ENCODE measurements at places on chromosomes 7 and 10.

GRCh38 chr7:112006071-112006470, 200.1 kb downstream of the DOCK4 start:
- no peak for DNase-seq

GRCh38 chr10:28569506-28570159, 36.7 kb downstream of the WAC start:
- no peak for DNase-seq

DNA sequence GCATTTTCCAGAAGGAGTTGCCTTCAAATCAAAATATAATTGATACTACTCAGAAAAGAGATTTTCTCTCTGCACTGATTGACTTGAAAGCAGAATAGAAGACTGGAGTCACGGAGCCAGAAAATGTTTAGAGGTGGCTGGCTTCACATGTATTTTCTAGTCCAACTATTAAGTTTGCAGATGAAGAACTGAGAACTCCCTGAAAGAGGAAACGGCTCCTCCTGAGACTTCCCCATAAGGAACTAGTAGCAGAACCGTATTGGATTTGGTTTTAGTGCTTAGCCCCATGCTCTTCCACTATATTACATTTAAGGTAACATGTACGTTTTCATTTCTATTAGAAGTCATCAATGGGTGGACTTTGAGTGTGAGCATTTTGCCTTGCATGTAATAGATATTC, 946.3 kb downstream of the CNTNAP2 start:
- no peak for DNase-seq

- no peak for DNase-seq
These were observed 547.5 kb upstream of the C7orf33 start for GRCh38 chr7:148042935-148043631.

DNA sequence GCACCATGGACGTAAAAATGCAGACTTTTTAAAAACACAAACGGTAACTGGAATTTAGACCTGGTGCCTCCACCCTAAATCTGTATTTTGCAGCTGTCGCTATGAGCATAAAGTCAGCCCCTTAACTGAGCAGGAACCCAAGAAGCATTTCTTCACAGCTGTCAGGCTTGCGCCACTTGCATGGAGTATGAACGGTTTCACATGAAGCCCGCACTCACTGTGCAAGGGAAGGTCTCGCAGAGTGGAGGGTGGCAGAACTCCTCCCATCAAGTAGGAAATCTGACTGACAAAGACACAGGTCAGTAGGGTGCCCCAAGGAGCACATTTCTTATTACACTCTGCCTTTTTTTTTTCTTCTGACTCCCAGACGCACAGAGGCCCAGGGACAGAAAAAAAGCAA, 58.5 kb downstream of the ELMO1 start:
- no peak for DNase-seq

DNA sequence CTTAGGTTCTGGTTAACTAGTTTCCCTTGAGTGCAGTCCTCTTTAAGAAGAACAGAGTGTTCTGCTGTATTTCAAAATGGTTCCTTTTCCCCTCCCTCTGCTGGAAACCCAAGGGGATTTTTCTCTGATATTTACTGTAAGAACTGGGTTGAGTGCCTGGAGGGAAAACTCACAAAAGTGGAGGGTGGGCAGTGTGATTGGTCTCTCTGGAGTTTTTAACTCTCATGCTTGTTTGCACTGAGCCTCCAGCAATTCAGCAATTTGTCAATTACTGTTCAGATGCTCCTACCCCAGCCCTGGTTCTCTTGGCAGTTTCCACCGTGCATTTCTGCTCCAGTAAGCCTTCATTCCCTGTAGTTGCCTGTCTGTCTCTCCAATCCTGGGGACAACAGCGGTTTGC, 273.4 kb upstream of the SORCS1 start:
- DNase-seq: no peak

GRCh38 chr7:31059551-31059950, 7.4 kb downstream of the ADCYAP1R1 start:
- DNase-seq: no peak

- no peak for DNase-seq
These were observed 19.0 kb upstream of the RET start for GRCh38 chr10:43057831-43058340.

DNA sequence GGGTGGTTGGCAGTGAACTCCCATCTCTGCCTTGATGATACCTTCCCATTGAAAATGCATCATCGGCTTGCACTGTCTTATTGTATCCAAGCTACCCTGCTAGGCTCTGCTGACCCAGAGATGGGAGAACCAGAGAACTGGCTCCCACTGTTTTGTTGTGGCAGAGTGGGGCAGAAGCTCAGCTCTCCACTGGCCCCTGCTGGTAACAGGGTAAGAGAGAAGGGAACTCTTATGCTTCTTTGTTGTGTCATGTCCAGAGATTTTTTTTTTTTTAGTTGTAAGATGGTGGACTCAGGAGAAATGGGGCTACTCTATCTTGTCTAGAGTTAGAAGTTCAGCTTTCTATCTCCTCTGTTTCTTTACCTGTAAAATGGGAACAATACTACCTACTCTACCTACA, 100.5 kb upstream of the SDK1 start:
- DNase-seq: no peak

DNA sequence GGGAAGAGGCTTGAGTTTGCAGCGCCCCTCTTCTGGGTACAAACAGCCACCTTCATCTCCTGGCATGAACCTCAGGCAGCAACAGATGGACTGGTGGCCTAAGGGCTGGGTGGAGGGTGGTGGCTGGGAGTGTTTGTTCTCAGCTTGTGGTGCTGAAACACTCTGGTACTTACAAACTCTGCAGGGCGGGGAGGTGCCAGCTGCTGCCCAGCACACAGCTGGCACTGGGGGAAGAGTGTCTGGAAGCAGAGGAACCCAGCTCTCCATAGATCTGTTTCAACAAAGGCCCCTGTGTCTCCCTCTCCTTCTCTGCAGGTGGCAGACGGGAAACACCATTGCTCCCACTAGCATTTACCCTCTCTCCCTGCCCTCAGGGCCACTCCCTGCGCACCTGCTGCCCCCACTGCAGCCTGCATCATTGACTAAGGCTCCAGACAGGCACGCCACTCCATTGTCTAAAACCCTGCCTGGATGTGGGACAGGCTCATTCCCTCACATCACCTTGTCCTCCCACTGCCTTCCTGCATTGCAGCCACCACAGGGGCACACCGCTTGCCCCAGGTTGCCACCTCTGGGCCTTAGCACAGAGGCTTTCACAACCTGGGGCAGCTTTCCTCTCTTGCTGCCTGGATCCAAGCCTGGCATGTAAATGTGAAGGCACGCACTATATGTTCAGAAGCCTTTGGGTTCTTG, 6.5 kb downstream of the ARHGAP22 start:
- no peak for DNase-seq

GRCh38 chr10:123995461-123996131, 97.8 kb downstream of the CHST15 start:
- peak; percentile 7 for DNase-seq

DNA sequence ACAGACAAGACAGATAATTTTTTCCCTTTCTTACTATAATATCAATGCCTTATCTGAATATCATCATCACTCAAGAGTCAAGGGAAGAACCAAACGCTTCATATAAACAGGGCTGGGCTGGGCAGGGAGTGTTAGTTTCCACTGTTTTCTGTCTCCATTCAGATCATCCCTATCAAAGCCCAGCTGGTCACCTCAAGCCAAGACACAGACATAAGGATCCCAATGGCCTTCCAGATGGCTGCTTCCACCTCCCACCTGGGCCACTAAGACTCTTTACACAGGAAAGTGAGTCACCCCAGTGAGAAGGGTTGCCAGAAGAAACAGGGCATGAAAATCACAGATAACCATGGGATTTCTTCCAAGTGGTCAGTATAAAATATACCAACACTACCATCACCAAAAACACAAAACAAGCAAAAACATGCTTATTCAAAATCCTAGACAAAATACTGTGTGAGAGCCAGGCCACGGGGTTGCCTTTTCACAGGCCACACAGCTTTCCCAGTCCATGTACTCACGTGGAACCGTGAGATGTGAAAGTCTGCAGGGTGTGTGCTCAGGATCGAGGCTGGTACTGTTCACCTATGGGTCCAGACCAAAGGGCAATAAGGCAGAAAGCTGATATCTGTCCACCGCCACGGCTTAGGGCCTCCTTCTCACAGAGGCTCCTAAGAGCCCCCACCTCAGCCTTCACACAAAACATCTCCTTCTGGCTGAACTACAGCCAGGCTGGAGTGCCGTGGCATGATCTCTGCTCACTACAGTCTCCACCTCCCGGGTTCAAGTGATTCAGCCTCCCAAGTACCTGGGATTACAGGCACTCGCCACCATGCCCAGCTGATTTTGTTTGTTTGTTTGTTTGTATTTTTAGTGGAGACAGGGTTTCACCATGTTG, 5.7 kb downstream of the PRSS1 start:
- DNase-seq: no peak

- no peak for DNase-seq
These were observed 249.8 kb downstream of the TRIL start for GRCh38 chr7:28708033-28708951.

- DNase-seq: no peak
These were observed 41.7 kb downstream of the PPP1R3C start for GRCh38 chr10:91590904-91591796.

- no peak for DNase-seq
These were observed 82.1 kb upstream of the HPS1 start for GRCh38 chr10:98528805-98529183.

GRCh38 chr7:155713384-155713783, 68.9 kb downstream of the RBM33 start:
- no peak for DNase-seq

DNA sequence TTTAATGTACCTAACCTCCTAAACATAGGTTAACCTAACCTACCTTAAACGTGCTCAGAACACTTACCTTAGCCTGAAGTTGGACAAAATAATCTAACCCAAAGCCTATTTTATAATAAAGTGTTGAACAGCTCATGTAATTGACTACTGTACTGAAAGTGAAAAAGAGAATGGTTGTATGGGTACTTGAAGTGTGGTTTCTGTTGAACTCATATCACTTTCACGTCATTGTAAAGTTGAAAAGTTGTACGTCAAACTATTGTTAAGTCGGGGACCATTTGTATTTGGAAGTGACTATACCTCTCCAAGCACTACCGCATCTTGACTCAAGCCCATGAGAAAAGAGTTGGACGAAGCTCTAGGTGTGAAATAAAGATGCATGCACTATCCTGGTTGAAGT, 37.9 kb upstream of the ASAH2 start:
- DNase-seq: no peak

DNA sequence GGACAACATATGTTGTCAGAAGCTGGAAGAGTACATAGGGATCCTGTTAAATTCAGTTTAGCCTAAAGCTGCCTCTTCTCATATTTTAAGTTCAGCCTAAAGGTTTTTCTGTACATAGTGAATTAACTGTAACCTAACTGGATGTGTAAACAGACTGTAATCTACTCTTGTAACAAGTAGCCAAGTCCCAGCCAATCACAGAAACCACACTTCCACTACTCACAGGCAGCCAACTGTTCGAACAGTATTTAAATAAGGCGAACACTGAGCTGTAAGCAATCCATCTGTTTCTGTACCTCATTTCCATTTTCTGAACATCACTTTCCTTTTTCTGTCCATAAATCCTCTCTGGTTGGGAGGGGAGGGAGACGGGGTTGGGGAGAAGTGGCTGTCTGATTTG, 15.0 kb upstream of the STN1 start:
- DNase-seq: no peak

GRCh38 chr7:6423942-6424701, 23.6 kb downstream of the DAGLB start:
- no peak for DNase-seq

GRCh38 chr7:101634196-101634717, 5.2 kb upstream of the MYL10 start:
- DNase-seq: no peak

- no peak for DNase-seq
These were observed 5.4 kb downstream of the INSIG1 start for GRCh38 chr7:155303039-155303593.

GRCh38 chr7:113283861-113284260, 165.5 kb upstream of the SMIM30 start:
- no peak for DNase-seq

DNA sequence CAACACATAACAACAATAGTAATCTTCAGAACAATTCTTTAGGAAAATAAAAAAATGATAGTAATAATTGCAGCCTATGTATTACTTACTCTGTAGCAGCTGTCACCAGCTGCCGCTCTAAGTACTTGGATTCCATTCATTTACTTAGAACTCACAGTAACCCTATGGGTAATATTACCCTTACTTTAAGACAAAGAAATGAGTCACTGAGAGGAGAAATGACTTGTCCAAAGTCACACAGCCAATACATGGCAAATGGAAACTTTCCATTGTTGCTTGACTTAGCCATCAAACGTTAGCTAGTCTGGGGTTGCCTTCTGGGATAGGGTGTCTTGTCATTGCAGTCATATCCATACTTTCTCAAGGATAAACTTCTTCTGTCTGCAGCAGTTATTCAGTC, 3.6 kb downstream of the CCNY start:
- no peak for DNase-seq

DNA sequence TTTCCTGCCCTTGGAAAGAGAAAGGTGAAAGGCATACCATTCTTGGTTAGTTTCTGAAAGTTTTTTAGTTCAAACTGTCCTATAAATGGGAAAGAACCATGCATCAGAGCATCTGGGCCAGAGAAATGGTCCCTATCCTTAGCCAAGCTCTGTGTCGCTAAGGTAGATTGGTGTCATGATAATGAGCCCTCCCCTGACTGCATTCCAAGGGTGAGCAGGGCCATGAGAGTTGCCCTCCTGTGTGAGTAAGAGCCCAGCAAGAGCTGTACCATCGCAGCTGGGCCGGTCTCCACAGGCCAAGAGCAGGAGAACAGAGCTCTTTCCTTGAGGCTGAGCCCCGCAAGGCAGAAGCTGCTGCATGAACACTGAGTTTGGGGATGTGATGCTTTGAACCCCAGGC, 30.3 kb downstream of the GRB10 start:
- DNase-seq: no peak

GRCh38 chr10:5719546-5719945, 34.9 kb downstream of the TASOR2 start:
- no peak for DNase-seq

GRCh38 chr7:80385508-80385907, 126.4 kb downstream of the GNAT3 start:
- DNase-seq: no peak

- DNase-seq: no peak
These were observed 73.2 kb upstream of the GTF2I start for GRCh38 chr7:74584160-74584954.

Data from KG1 (cell line).